Left hindlimb (tissue), 1 donor: ENCODE measurements at places on chromosomes 2 and 18.

GRCh38 chr2:189633392-189633811, 27.9 kb upstream of the ASNSD1 start:
- no peak for DNase-seq

GRCh38 chr18:24778810-24779418, 318.5 kb downstream of the HRH4 start:
- DNase-seq, result no peak

GRCh38 chr2:449246-450067, 161.6 kb upstream of the ALKAL2 start:
- DNase-seq, result no peak

DNA sequence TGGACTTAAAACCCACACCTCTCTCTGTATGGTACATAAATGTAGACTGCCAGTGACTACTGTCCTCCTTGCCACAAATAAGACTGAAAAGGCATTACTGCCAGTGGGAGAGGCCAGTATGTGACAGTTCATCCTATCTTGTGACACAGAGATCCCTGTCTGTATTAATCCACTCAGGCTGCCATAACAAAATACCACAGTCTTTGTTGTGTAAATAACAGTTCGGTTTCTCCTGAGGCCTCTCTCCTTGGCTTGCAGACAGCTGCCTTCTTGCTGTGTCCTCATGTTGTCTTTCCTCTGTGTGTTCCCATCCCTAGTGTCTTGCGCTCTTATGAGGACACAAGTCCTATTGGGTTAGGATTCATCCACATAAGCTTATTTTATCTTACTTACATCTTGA, 46.4 kb upstream of the IL1RL1 start:
- DNase-seq, result no peak
